ENCODE measurements at places on chromosomes 16 and 17.

GRCh38 chr16:46621934-46622676, 926 bp upstream of the SHCBP1 start:
- no peak for DNase-seq

DNA sequence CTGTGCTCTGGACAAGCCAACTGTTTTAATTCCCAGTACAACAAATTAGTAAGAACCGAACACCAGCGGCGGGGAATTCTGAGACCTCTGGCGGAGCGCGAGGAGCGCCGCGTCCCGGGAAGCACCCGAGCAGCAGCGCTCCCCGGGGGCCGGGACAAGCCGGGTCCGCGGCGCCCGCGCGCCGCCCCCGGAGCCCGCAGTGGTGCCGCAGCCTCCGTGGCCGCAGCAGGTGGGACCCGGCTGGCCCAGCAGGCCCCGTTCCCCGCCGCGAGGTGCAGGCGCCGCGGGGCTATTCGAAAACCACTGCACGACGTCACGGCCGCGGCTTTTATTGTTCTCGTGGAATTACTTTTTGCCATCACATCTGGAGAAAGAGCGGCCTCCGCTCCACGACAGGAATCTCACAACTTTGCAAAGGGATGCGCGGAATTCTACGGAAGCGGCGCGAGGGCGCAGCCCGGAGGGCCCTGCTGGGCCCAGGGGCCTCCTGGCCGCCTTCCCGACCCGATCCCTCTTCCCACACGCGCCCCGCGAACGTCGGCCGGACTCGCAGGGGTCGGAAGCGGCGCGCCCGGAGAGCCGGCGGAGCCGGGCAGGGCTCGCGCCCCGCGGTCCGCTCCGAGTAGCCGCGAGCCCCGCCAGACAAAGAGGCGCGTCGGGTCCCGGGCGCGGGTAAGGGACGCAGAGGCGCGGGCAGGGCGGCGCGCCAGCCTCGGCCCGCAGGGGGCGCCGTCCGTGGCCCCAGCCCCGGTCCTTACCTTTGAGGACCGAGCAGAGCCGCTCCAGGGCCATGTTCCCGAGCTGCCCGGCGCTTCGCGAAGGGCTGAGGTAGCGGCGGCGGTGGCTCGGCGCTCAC, 696 bp downstream of the NETO2 start:
- peak; percentile 11 for DNase-seq

GRCh38 chr17:43861960-43862359, 15.0 kb downstream of the CD300LG start:
- DNase-seq = no peak

DNA sequence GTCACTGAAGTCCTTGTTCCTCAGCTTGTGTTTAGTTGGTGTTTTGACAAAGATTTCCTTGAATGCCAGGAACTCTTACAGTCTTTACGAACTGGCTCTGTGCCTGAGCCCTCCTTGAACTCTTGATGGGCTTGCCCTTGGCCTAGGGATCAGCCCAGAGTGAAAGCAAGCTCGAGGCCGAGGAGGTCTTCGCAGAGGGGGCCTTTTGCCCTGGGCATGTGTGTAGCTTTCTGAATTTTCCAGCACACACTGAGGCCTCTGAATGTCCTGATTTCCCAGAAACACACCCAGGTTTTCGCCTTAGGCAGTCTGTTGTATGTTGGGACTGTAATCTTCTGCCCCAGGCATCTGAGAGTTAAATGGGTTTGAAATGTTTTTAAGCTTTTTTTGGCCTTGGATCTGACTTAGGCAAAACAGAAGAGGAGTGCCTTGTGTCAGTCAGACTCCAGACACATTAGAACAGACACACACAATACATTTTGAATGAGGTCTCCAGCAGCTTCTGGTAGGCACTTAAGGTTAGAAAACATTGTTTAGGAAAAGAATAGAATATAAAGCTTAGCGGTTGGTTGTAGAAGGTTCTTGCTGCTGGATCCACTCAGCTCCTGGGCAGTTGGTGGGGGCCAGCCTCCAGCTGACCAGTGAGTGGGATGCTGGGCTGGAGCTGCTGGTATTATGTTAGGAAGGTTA, 17.1 kb downstream of the FOXK2 start:
- DNase-seq = no peak

DNA sequence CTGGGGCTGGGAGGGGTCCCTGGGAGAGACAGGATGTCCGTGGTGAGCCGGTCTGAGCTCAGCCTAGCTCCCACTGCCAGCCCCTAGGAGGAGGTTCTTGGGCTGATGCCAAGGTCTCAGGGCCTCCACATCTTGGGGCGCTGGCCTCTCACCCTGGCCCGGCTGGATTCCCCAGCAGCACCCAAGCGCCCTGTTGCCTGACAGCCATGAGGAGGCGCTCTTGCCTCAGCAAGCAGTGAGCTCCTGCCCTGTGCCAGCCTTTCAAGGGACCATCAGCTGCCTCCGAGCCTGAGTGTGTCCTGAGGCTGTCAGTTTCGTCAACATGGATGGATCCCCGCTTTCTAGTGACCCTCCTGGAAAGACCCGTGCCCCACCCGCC, 234.9 kb upstream of the CIBAR2 start:
- DNase-seq = no peak

GRCh38 chr16:21218153-21218552, 6.8 kb upstream of the ZP2 start:
- DNase-seq = no peak

- no peak for DNase-seq
Observed at GRCh38 chr17:57552114-57552624, 192.9 kb downstream of the CCDC182 start.

DNA sequence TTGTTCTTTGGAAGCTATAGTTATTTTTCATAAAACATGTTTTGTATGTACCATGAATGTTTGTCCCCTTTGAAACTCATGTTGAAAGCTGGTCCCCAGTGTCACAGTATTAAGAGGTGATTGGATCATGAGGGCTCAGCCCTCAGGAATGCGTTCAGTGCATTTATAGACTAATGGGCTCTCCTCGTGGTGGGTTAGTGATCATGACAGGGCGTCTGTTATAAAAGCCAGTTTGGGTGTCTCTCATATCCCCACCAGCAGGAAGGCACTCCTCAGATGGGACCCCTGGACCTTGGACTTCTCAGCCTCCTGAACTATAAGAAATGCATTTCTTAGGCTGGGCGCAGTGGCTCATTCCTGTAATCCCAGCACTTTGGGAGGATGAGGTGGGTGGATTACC, 10.4 kb downstream of the BANP start:
- DNase-seq = no peak

- DNase-seq = no peak
Observed at GRCh38 chr17:9725575-9725974, 65.8 kb downstream of the DHRS7C start.

DNA sequence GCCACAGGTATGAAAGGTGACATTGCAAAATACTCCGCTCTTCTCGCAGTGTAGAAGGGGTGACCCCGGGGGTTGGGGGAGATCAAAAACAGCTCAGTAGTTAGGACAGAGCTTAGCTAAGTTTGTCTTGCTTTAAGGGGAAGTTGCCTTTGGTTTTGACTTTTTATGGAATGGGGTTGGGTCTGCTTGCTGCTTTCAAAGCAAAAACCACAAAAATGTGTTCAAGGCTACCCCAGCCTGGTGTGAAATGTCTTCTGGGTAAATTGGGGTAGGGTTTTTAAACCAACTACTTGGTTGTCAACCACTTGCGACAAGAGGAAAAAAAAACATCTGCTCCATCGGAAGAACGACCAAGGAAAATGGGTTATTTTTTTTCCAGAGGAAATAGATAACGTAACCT, 6.2 kb downstream of the FUS start:
- DNase-seq = no peak

DNA sequence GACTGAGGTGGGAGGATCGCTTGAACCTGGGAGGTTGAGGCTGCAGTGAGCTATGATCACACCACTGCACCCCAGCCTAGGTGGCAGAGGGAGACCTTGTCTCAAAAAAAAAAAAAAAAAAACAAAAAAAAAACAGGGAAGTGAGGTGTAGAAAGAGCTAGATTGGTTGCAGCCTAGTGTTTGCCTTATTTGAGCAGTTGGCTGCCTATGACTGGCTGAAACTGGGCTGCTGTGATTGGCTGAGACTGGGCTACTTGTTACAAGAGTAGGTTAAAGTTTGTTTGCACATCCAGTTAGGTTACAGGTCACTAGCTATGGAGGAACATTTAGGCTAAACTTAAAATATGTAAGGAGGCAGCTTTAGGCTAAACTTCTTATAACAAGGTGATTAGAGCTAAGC, 5.7 kb downstream of the DHRS7B start:
- no peak for DNase-seq

DNA sequence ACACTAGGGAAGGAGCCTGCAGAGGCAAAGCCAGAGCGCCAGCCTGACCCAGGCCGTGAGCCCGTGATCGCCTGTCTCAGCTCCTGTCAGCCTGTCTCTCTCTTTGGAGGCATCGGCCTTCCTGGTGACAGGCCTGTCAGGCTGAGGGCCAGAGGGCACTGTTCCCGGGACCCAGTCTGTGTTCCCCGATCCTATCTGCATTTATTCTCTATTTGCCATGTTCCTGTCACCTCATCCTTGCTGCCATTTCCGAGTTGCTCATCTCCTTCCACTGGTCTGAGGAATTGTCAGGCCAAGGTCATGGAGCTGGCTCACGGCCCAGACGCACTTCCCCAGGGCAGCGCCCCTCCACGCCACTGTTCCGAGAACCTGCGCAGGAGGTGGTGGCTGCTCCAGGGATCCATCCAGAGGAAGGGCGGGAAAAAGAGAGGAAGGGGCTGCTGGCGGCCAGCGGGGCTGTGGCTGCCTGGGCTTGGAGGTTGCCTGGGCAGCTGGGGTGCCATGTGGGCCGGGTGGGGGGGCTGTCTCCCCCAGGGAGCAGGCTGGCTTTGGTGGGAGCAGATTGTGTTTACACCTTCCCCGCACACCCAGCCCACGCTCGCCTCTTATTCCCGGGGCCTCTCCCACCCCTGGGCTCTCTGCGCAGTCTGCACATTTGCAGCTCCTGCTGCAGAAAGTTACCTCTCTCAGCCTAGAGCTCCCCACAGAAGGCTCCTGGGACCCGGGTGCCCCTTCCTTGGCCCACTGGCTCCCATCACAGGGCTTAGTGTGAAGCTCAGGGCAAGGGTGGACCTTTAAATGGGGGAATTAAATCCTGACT, 4.9 kb downstream of the PRCD start:
- no peak for DNase-seq

- no peak for DNase-seq
Observed at GRCh38 chr17:81404558-81405165, 9.4 kb downstream of the BAHCC1 start.

DNA sequence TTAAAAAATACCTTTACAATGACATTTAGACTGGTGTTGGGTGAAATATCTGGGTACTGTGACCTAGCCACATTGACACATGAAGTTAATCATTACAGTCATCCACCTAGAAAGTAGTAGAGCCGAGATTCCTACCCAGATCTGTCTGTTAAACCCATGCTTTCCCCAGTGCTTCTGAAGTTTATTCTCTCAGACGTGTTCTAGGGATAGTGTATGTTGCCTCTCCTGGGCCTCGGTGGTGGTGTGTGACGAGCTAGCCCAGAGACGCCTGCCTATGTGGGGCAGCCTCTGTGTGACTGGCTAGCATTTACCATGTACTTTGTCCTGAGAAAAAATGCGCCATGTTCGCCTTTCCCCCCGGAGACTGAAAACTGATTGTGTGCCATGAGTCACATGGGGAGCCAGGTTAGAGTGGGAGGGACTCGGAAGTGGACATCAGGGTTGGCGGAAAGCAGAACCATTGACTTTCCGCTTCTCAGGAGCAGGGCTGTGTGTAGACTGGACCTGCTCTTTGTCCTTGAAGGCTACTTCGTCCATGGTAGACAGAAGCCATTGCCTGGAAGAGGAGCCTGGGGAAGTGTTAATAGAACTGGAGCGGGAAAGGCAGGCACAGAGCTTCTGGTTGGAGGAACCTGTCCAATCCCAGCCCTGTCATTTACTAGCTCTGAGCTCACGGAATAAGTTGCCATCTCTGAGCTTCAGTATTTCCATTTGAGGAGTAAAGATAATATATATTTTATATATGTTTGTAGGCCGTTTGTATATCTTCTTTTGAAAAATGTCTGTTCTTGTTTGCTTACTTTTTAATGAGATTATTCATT, 235.5 kb downstream of the SNX29 start:
- no peak for DNase-seq

DNA sequence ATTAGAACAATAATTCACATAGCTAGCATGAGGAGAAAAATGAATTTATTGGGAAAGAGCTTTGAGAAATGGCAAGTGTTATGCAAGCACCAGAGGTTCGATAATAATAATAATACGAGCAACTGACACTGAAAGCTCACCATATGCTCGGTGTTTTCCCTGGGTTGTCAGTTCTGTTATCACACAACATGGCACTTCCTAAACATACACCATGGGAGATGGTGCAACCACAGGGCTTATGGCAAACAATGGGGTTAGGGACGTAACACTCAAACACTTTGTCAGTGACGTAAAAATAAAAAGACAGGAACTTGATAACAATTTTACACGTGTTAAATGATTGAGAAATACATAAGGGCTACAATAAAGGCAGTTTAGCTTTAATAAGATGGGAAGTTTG, 23.7 kb downstream of the OR1D5 start:
- DNase-seq = no peak

DNA sequence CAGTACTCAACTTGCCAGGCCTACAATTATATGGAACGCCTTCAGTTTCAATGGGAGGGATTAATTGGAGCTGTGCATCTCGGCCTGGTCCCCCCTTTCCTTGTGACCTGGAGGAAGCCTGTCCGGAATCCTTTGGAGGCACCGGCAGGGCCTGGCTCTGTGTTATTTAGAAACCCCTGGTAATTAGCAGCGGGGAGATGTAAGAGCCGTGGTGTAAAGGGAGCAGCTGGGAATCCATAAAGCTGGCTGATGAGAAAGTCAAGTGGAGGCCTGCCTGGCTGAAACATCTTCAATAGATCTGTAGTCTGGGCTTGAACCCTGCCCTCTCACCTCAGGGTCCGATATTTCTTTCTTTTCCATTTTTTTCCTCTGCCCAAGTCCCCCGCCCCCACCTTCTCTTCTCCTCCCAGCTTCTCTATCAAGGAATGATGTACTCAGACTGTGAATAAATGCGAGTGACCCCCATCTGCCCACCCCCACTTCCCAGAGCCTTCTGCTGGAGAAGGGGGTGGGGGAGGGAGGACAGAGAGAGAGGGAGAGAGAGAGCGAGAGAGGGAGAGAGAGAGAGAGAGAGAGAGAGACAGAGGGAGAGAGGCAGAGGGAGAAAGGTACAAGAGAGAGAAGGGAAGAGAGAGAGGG, 495.5 kb upstream of the ZFHX3 start:
- DNase-seq = no peak

- no peak for DNase-seq
Observed at GRCh38 chr17:44894642-44895041, 4.6 kb downstream of the EFTUD2 start.

- DNase-seq = peak; percentile 35
Observed at GRCh38 chr17:19724501-19725420, 8.4 kb upstream of the SLC47A2 start.

- no peak for DNase-seq
Observed at GRCh38 chr17:79789943-79790804, 6.7 kb downstream of the CBX8 start.

All from activated naive CD4-positive, alpha-beta T cell (primary cell).